ENCODE measurements at places on chromosomes 16 and 17.

GRCh38 chr16:78461496-78462287 is 362.2 kb downstream of the WWOX start:
- no peak for DNase-seq

DNA sequence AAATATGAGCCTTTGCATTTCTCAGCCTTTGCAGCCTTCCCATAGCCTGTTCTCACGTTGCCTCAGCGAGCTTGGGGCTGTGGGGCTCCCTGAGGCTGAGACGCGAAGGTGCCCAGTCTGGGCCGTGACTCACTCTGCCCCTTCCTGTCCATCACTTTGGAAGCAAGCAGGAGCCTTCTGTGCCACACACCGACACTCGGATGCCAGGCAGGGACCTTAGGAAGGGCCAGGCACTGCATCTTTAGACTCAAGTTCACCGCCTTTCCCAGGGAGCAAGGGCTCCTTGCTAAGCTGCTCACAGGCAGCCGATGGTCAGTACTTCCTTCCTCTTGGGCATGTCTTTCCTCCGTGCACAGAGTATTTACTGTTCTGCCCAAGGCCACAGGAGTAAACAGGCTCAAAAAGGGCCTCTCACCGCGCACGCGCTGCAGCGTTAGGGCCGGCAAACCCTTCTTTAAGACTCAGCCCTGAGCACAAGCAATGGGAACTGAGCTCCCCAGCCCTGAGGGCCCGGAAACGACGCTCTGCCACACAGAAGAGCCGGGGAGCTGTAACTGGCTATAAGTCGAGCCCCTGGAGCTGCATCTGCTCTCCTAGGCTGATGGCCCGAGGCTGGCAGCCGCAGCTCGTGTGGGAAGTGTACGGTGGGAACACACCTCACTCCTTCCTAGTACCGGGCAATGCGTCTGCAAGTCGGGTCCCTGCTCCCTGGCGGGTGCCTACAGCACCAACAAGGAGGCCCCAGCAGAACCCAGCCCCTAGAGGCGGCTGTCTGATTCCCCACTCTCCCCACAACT is 7.2 kb downstream of the TIMM22 start:
- no peak for DNase-seq

- DNase-seq: no peak
These were observed 13.4 kb downstream of the UBALD1 start for GRCh38 chr16:4601036-4601863.

DNA sequence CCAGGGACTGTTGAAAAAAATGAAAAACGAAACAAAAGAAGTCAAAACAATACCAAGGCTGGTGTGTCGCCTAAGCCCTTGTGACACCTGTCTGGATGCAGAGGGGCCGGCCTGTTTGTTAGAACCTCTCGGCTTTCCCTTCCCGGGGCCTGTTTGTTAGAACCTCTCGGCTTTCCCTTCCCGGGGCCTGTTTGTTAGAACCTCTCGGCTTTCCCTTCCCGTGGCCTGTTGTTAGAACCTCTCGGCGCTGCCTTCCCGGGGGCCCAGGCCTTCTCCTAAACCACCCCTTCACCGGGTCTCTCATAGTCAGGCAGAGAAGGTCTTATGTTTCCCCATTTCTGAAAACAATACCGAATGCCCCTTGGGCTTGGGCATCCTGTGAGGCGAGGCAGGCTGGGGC is 180.0 kb downstream of the BANP start:
- DNase-seq: no peak

GRCh38 chr17:67829331-67829730 is 4.0 kb downstream of the BPTF start:
- no peak for DNase-seq
